ENCODE measurements at places on chromosomes 1 and 21. TPM values are rescaled to one million over a fixed set of nuclear protein-coding genes. Genes with fewer than 3 reads are reported as not detected.
A peak's percentile ranks its signal among the peaks of the same experiment; 100 is the strongest.

Gene HORMAD1
- total RNA-seq, result not detected

- no peak for DNase-seq
- no peak overlapping the region for H3K27ac ChIP-seq
- H3K4me3 ChIP-seq, result no peak overlapping the region
Observed at GRCh38 chr1:97119260-97120158, 397.9 kb downstream of the PTBP2 start.

DNA sequence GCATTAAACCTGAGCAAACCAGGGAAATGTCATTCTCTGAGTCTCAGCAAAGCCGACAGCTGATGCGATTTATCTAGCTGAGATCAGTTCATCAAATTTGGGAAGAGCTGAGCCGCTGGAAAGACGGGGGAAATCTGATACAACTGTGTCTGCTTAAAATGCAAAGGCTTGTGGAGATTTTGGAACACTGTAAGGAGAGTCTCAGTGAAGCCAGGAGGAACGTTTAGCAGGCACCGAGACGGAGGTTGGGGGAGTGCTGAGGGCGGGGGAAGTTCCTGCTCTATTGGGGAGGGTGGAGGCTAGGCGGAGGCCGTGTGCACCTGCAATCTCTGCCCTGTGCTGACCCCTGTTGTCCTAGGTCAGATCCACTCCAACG lies 143.2 kb upstream of the CSF3R start:
- H3K27ac ChIP-seq, result no peak overlapping the region
- DNase-seq, result no peak
- H3K36me3 ChIP-seq, result no peaks in the 10 kb centered on the region
- peaks cover 9% of the 10 kb centered on the region for H3K4me1 ChIP-seq
- peaks cover 15% of the 10 kb centered on the region for H3K27me3 ChIP-seq

- H3K36me3 ChIP-seq, result no peaks in the 10 kb centered on the region
- peak overlapping the region; percentile 85 for H3K27ac ChIP-seq
- peaks cover 32% of the 10 kb centered on the region for H3K27me3 ChIP-seq
Observed at GRCh38 chr1:16218014-16218673, 5.7 kb upstream of the ARHGEF19 start.

GRCh38 chr1:6475381-6476133 lies 9.6 kb upstream of the TNFRSF25 start:
- no peaks in the 10 kb centered on the region for H3K27me3 ChIP-seq
- no peak overlapping the region for H3K27ac ChIP-seq
- peak; percentile 72 for DNase-seq
- H3K4me1 ChIP-seq, result peaks cover 23% of the 10 kb centered on the region
